ENCODE measurements at places on chromosomes 16 and 17.

- DNase-seq, result no peak
Observed at GRCh38 chr17:18860161-18860972, 2.4 kb downstream of the PRPSAP2 start.

- DNase-seq, result no peak
Observed at GRCh38 chr17:31404028-31404949, 12.8 kb downstream of the RAB11FIP4 start.

GRCh38 chr17:50207315-50207714 is 5.9 kb upstream of the COL1A1 start:
- no peak for DNase-seq

DNA sequence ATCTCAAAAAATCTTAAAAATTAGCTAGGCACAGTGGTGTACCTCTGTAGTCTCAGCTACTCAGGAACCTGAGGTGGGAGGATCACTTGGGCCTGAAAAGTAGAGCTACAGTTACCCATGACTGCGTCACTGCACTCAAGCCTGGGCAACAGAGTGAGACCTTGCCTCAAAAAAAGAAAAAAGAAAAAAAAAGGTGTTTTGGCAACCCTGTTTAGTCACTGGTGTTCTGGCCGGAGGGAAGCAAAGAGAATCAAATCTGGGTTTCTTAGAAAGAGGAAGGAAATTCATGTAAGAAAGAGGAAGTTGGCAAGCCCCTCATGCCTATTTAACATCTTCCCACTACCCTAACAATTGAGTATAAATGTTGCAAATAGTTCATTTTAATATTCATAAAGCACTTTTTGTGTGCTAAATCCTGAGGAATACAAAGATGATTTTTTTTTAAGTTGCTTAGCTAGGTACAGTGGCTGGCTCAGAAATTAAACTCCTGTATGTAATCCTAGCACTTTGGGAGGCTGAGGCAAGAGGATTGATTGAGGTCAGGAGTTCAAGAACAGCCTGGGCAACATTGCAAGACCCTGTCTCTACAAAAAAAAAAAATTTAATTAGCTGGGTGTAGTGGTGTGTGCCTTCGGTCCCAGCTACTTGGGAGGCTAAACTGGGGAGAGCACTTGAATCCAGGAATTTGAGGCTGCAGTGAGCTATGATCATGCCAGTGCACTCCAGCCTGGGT is 6.5 kb upstream of the USP32 start:
- no peak for DNase-seq

GRCh38 chr17:45993962-45994627 is 5.0 kb upstream of the STH start:
- no peak for DNase-seq

GRCh38 chr17:67993153-67993997 is 2.9 kb downstream of the C17orf58 start:
- DNase-seq, result peak; percentile 65

- no peak for DNase-seq
Observed at GRCh38 chr16:56603589-56603988, 4.8 kb upstream of the MT2A start.

DNA sequence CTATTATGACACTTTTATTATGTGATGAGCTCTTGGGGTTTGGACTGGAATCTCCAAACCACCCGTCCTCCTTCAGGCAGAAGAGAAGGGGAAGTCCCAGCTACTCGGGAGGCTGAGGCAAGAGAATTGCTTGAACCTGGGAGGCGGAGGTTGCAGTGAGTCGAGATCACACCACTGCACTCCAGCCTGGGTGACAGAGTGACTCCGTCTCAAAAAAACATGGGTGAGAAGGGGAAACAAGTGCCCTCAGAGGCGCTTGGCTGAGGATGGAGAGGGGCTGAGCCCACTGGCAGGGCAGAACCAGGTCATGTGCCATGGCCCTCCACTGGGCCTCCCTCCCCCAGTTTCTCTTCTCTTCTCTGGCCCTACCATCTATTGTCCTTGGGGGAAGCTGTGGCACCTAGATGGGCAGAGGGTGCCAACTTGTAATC is 120.9 kb upstream of the SMURF2 start:
- DNase-seq, result no peak

DNA sequence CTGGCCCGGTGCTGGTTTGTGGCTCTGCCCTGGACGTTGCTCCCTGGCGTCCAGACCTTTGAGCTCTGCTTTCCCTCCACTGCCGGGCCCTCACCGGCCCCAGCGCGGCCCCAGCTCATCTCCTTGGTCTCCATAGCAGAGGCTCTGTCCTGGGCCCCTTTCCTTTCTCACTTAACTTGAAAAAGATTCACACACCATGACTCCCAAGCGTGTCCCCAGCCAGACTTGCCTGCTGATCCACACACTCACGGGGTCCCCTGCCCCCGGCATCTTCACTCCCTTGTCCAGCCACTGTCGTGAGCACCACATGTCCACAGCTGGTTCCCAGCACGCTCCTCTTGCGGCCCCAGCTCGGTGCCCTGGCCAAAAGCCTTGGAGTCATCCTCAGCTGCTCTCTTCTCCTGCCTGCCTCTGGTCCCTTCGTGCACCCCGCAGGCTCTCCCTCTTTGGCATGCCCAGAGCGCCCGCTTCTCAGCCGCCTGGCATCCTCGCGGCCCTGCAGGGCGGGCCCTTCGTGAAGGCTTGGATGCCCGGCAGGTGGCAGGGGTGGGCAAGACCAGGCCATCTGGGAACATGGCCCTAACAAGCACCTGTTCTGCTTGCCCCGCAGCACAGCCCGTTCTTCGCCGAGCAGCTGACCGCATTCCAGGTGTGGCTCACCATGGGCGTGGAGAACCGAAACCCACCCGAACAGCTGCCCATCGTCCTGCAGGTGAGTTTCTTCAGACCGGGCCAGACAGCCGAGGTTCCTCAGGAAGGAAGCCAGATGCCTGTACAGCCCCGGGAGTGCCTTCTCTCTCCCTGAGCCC is 145.6 kb upstream of the CHMP6 start:
- DNase-seq, result no peak

DNA sequence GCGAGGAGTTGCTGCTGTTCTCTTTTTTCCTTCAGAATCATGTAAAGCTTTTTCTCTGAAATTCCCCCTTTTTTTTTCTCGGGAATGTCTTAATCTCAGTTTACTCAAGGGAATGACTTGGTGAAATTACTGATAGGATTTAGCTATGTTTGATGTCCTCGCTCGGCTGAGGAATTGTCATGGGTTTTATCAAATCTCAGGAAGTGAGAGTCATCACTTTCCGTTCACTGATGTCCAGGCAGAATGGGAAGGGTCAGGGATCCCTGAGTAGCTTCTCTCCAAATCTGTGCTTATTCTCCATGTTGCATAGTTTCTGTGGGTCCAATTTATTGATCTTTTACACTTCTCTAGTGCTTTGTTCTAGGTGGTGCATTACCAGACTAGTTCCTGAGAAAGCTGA is 6.3 kb downstream of the IGSF6 start:
- DNase-seq, result no peak

DNA sequence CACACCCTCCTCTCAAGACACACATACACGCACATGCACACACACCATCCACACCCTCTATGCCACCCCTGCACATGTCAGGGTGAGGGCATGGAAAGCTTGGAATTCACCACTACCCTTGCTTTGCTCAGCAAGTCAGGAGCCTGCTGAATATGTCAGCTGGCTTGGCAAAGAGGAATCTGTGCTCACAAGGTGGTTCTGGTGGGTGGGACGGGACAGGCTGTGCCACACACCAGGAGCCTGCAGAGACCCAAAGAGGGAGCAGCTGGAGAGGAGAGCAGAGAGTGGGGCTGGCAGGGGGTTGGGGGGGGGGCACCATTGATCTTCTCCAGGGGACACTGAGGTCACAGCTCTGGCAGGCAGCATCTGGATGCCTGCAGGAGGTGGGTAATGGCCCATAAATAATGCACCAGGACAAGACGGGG is 48.7 kb upstream of the NDRG4 start:
- DNase-seq, result no peak

DNA sequence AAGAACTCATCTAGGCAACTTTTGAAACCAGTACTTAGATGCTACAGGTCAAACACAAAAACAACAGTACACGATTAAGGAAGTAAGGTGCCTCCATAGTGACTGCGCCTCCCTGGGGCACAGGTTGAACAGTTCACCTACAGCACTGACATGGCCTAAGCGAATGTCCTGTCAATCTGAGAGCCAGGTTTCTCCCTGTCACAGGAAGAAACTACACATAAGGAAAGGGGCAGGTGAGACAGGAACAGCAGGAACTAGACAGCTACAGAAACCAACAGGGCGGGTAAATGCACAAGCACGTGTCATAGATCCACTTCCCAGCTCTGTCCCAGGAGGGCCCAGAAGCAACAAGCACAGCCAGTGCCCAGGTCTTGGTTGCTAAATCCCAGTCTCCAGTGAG is 8.0 kb upstream of the ARHGDIA start:
- DNase-seq, result no peak

GRCh38 chr16:56732366-56732765 is 2.4 kb downstream of the NUP93 start:
- DNase-seq, result no peak

GRCh38 chr17:48483471-48484131 is 47.2 kb downstream of the HOXB1 start:
- no peak for DNase-seq

GRCh38 chr17:28540231-28540630 is 12.2 kb downstream of the UNC119 start:
- DNase-seq, result no peak

GRCh38 chr16:64948056-64948455 is 173.8 kb downstream of the CDH11 start:
- no peak for DNase-seq

GRCh38 chr17:77304051-77304745 is 163.4 kb downstream of the SEC14L1 start:
- no peak for DNase-seq

GRCh38 chr16:17467923-17468540 is 2.7 kb downstream of the XYLT1 start:
- DNase-seq, result peak; percentile 78

- DNase-seq, result no peak
Observed at GRCh38 chr17:42243493-42243982, 32.7 kb downstream of the STAT5B start.

GRCh38 chr16:85687651-85688471 is 893 bp downstream of the GINS2 start:
- DNase-seq, result no peak

GRCh38 chr17:14715561-14715960 is 414.7 kb downstream of the HS3ST3B1 start:
- no peak for DNase-seq

DNA sequence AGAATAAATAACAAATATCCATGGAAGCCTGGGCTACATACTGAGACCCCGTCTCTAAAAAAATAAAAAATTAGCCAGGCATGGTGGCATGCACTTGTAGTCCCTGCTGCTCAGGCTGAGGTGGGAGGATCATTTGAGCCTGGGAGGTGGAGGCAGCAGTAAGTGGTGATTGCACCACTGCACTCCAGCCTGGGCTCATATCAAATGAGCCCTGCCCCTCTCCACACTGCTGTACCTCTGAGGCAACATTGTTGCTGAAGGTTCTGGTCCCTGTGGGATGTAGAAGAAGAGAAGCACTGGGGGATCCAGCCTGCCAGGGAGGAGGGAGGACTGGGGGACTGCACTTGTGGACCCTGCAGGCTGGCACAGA is 11.4 kb upstream of the ARHGAP23 start:
- DNase-seq, result no peak

- DNase-seq, result no peak
Observed at GRCh38 chr16:8751481-8752311, 45.7 kb downstream of the TMEM186 start.

DNA sequence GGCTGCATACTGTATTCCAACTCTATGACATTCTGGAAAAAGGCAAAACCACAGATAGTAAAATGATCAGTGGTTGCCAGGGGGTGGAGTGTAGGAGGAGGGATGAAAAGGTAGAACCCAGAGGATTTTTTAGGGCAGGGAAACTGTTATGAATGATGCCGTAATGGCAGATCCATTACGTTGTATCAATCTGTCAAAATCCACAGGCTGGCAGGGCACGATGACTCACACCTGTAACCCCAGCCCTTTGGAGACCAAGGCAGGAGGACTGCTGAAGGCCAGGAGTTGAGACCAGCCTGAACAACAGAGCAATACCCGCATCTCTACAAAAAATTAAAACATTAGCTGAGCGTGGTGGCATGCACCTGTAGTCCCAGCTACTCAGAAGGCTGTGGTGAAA is 91.8 kb downstream of the RMI2 start:
- no peak for DNase-seq

Measured in left renal cortex interstitium (tissue), 4 donors.